ENCODE measurements at places on chromosomes 16 and 17. TPM values are rescaled to one million over a fixed set of nuclear protein-coding genes. Genes with fewer than 3 reads are reported as not detected.

DNA sequence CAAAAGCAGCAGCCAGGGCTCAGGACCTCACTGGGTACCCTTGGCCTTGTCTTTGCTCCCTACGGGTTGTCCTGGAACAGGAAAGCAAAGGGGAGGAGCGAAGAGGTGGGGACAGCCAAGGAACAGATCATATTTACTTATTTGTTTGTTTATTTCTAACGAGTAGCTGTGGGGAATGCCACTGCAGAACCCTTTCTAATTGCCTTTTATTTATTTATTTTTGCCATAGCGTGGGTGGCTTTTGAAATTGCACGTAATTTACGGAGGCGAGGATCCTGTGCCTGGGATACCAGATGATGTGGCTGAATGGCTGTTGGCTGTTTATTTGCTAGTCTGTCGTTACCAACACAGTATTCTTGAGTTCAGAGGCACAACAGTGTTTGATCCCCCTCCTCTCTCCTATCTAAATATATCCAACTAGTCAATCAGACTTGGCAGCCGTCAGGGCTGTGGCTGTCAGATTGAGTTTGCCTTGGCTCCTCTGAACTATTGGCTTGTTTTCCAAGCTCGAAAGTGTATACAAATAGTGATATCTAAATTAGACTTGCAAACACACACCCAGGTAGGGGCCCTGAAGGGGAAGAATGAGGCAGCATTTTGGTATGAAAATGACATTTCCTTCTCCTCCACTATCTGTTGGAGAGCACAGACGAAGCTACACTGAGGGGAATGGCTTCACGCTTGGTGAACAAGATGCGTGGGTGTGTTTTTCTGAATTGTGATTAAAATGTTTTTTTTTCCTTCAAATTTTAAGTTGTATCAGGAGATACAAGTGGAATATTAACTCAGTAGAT, 110.4 kb downstream of the MSI2 start:
- no peaks in the 10 kb centered on the region for H3K36me3 ChIP-seq
- H3K27ac ChIP-seq = peak overlapping the region; percentile 67
- no peaks in the 10 kb centered on the region for H3K27me3 ChIP-seq
- peaks cover 52% of the 10 kb centered on the region for H3K4me1 ChIP-seq

Gene LAT
- 4.0 TPM for total RNA-seq

DNA sequence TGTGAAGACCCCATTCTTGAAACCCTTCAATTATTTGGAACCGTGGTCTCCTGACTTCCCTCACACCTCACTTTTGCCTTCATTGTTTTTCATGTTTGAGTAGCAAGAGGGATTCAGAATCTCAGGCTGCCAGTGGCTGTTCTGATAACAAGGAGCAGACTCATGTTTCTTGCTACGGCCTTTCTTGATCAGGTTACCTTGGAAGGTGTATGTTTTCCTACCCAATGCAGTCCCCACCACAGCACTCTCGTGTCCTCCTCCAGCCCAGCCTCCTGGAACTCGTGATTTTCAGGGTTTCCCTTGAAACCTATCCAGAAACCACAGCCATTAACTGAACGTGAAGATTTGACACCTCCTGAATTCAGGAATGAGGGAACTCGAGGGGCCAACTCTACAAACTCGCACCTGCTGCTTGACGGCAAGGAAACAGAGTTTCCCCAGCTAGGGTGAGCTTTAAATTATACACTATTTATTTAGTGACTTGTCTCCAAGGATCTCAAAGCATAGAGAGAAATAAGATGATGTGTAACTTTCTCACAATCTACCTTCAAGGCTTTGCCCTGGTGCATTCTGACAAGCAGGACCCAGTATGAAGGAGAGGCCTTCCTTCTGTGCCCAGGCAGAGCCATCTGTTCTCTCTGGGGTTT, 1.6 kb downstream of the ZFHX3 start:
- no peak for DNase-seq
- H3K27me3 ChIP-seq = no peaks in the 10 kb centered on the region
- H3K4me1 ChIP-seq = peaks cover 38% of the 10 kb centered on the region

GRCh38 chr17:43217614-43218087, 6.0 kb downstream of the TMEM106A start:
- no peak for DNase-seq
- H3K4me1 ChIP-seq = peaks cover 5% of the 10 kb centered on the region
- no peaks in the 10 kb centered on the region for H3K27me3 ChIP-seq
- H3K36me3 ChIP-seq = peaks cover 14% of the 10 kb centered on the region
- no peak overlapping the region for H3K27ac ChIP-seq
